Stimulated activated CD4-positive, alpha-beta T cell treated with anti-CD3 and anti-CD28 coated beads, Interleukin-4, amount 100 ng/mL, for 24 hours (primary cell): ENCODE measurements at places on chromosomes 6 and 20.

- DNase-seq, result no peak
These were observed 378.7 kb upstream of the HSF2 start for GRCh38 chr6:122020588-122021264.

DNA sequence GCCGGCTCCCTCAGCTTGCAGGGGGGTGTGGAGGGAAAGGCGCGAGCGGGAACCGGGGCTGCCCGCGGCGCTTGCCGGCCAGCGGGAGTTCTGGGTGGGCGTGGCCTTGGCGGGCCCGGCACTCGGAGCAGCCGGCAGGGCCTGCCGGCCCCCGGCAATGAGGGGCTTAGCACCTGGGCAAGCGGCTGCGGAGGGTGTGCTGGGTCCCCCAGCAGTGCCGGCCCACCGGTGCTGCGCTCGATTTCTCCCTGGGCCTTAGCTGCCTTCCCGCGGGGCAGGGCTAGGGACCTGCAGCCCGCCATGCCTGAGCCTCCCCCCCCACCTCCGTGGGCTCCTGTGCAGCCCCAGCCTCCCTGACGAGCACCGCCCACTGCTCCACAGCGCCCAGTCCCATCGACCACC, 514.5 kb upstream of the GJE1 start:
- DNase-seq, result no peak

- no peak for DNase-seq
These were observed 71.6 kb downstream of the SH3BGRL2 start for GRCh38 chr6:79702691-79703090.

- no peak for DNase-seq
These were observed 107.8 kb downstream of the SYNE1 start for GRCh38 chr6:152529369-152529768.

- DNase-seq, result no peak
These were observed 19.4 kb upstream of the BRPF3 start for GRCh38 chr6:36177166-36177565.

- DNase-seq, result no peak
These were observed 228.1 kb upstream of the RAB32 start for GRCh38 chr6:146315381-146316174.

- no peak for DNase-seq
These were observed 143.0 kb upstream of the AHI1 start for GRCh38 chr6:135640449-135641111.

DNA sequence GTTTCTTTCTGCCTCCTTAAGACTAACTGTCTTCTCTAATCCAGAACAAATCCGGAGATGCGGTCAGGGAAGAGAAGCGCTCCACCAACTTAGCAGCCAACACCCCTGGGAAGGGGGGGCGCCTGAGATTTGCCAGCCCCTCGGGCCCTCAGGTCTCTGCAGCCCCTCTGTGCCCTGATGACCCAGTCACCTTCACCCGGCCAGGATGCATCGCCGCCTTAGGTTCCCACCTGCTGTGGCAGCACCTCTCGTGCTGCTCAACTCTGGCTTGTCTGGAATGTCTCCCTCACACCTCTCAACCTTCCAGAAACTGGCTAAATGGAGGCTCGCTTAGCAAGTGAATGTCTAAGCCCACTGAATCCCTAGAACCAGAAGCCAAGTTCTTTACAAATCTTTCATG, 28.0 kb upstream of the AAR2 start:
- DNase-seq, result no peak

DNA sequence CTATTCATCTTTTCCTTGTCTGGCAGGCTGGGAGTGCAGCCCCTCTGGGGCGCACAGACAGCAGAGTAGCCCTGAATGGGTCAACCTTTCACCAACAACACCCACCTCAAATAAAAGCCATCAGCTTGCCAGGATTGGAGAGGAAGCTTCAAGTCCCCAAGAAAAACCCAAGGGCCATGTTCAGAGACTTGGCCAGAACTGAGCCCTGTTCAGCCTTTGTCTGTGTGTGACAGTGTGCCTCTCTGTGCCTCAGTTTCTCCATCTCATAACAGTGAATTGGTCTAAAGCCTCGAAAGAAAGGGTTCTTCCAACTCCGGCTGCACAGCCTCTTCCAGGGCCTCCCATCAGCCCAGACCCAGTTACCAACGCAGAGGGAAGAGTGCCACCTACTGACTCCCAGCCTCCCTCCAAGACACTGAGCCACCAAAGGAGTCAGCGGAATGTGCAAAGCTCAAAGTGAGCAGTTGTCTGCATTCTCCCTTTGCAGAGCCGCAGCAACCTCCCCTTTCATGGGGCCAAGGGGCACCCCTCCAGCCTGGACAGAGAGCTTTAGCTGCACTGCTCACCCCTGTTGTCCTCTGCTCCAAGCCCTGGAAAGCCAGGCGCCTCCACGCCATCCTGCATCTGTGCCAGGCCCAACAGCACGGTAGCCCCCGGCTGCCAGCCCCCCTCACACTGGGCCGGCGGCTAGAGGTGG, 82.7 kb upstream of the TOP1 start:
- no peak for DNase-seq

- DNase-seq, result no peak
These were observed 85.2 kb downstream of the KIF16B start for GRCh38 chr20:16488086-16488485.

DNA sequence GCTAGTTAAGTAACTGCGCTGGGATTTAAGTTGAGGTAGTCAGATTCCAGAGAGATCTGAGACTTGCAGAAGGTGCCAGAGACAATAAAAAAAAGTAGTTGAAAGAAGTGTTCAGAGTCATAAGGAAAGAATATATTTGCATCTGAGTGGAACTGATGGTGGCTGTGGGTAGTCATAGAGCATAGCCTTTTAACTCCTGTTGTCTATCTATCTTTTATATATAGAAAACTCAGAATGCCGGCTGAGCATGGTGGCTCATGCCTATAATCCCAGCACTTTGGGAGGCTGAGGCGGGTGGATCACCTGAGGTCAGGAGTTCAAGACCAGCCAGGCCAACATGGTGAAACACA, 62.0 kb downstream of the CARMIL1 start:
- no peak for DNase-seq

DNA sequence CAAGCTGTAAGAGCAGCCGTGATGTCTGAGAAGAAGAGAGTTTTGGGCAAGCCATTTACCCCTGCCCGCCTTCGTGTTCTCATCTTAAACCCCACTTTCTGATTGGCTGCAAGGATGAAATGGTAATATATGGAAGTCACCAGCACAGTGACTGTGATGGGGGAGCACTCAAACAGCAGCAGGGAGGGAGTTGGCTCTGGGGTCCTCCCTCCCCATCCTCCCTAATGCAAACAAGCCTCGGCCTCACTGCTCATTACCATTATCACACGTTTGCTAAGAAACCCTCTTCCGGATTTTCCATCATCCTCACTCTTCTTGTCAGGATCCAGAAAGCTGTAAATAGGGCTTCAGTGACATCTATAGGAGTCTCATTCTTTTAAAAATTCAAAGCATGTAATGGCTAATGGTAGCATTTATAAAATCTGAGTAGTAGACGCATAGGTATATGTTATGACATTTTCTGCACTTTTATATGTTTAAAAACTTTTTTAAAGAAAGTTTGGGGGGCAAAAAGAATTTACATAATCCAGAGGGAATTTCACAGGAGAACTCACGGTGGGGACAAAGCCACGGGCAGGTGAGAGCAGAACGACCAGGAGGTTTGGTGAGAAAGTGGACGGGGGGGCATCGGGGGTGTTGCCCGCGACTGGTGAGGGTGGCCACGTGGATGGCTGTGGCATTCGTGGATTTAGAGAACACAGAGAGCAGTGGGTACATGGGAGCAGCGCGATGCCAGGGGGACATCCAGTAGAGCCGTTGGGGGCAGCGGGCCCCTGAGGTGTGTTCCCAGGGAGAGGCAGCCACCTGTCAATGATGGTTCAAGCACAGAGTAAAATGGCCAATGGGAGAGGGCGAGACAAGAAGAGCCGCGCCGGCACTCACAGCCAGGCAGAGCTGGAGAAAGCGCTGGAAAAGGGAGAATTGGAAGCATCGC, 29.6 kb downstream of the SUMO4 start:
- no peak for DNase-seq

DNA sequence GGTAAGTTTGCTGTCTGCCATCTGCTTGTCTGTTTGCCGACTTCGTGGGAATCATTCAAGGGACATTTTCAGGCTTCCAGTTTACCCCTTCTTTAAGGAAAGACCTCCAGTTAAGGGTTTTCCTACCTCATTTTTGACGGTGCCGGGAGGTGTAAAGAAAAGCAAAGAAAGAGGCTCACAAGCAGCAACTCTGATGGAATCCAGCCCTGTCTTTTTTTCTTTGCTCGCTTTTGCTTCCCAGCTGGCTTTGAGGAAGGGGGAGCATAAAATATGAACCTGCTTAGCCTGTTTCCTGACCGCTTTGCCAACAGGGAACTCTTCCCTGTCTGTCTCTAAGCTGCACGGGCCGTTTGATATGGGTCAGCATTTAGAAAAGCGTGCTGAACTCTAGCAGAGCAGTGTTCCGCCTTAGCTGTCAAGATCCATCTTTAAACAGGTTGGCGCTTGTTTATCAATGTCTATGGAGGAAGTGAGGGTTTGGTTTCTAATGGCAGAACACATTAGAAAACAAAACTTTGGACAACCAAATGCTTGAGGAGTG, 13.8 kb downstream of the SYTL3 start:
- DNase-seq, result no peak

GRCh38 chr6:11214084-11214833, 18.2 kb downstream of the NEDD9 start:
- DNase-seq, result no peak

GRCh38 chr6:137536104-137536773, 42.0 kb upstream of the OLIG3 start:
- DNase-seq, result no peak

GRCh38 chr6:153059757-153060156, 57.2 kb upstream of the MTRF1L start:
- no peak for DNase-seq

DNA sequence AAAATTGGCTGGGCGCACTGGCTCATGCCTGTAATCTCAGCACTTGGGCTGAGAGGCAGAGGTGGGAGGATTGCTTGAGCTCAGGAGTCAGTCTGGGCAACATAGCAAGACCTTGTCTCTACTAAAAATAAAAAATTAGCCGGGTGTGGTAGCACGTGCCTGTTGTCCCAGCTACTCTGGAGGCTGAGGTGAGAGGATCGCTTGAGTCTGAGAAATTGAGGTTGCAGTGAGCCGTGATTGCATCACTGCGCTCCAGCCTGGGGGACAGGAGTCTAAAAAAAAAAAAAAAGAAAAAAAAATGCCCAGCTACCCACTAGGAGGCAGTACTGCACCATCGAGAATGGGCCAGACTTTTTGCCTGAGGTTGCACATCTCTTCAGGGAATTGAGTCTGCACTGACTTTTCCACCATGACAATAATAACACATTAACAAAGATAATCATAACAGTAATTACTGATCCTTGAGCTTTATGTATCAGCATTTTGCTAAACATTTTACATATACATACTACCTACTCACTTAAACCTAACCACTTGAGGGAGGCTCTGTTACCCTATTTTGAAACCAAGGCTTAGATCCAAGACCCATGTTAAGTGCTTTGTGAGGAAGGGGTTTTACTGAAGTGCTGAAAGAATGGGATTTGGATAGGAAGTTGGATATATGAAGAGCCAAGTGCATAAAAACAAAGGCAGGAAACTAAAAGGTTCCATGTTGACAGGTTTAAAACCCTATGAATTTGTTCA, 21.0 kb downstream of the SRSF3 start:
- peak; percentile 52 for DNase-seq

DNA sequence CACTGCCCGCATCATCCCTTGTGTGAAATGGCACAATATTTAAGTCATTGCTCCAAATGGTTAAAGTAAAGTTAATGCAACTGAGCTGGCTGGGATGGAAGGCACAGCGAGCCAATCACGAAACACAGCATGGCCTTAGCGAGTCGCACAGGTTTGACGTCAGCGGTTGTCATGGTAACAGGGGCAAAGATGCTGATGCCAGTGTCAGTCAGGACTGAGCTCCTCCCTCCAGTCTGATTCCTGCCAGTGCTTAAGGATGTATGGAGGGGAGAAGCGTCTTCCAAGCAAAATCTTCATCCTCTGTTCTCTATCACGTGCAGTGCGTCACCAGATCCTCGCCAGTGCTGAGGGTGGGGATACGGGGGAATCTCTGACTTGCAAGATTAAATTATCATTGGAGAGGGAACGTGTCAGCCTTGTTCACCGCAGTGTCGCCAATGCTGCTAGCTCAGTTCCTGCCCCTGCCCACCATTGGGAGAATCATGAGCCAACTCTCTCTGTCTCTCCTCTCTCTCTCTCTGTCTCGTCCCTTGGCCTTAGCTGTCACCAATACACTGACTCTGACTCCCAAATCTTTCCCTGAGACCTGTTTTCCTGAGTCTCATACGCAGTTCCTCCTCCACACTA, 24.5 kb downstream of the TSPYL4 start:
- DNase-seq, result no peak

DNA sequence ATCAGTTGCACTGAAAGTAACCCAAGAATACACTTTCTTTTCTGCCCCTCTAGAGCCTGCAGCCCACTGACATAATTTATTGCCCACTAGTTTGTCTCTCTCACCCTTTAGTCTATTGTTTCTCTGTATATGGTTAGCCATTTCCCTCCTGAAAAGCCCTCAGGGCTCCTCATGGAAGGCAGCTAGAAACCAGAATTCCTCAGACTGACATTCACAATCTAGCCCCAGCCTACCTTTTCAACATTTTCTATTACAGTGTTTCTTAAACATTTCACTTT, 21.4 kb upstream of the PAQR8 start:
- no peak for DNase-seq

DNA sequence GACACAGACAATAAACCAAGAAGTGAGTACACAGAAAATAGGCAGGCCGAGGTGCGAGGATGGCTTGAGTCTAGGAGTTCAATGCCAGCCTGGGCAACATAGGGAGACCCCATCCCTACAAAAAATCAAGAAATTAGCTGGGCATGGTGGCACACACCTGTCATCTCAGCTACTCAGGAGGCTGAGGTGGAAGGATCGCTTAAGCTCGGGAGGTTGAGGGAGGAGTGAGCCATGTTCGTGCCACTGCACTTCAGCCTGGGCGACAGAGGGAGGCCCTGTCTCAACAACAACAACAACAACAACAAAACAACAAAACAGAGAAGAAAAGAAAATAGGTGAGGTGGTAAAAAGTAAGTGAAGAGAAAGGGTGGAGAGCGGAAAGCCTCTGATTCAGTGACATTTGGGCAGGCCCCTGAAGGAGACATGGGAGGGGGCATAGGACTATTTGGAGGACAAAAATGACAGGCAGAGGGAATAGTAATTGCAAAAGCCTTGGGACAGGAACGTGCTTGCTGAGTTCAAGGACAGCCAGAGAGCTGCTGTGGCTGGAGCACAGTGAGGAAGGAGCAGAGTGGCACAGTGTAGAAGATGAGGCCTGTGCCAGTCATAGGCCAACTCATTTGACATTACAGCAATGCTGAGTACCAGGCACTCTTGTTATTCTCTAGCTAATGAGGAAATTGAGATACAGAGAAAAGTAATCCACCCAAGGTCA, 160.6 kb downstream of the VEGFA start:
- DNase-seq, result no peak

DNA sequence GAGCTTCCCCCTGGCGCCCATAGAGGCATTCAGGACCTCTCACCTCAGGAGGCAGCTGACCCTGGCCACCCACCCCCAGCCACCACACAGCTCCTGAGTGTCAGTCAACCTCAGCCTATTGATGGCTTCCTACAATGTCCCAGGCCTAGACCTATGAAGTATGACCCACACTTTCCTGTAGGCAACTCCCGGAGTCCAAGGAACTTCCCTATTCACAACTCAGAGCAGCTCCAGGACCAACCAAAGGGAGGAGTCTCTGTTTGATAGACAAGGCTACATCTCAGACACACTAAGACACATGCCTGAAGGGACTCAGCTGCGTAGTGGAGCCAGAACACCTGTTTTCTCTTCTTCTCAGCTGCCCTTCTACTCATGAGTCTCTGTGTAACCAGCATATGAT, 169.1 kb downstream of the MAFB start:
- DNase-seq, result no peak
